GM23338 (cell line): ENCODE measurements at places on chromosomes 6 and 20. TPM values are rescaled to one million over a fixed set of nuclear protein-coding genes. Genes with fewer than 3 reads are reported as not detected.

The SLC22A1 gene
- total RNA-seq: 0.10 TPM in 1 of 2 replicates, not detected in the other

GRCh38 chr6:142242269-142242668 is 59.5 kb upstream of the ADGRG6 start:
- peaks cover 13% of the 10 kb centered on the region; the same call in 1 of the 2 replicates for H3K4me1 ChIP-seq
- H3K36me3 ChIP-seq: no peaks in the 10 kb centered on the region
- H3K27me3 ChIP-seq: no peaks in the 10 kb centered on the region
- peak; percentile 28 for DNase-seq
- no peak overlapping the region for H3K27ac ChIP-seq

GRCh38 chr20:15476186-15476585 is 1097.1 kb downstream of the KIF16B start:
- DNase-seq: no peak
- H3K4me1 ChIP-seq: no peaks in the 10 kb centered on the region
- no peak overlapping the region for H3K27ac ChIP-seq
- no peaks in the 10 kb centered on the region for H3K36me3 ChIP-seq
- no peaks in the 10 kb centered on the region for H3K27me3 ChIP-seq

The ME1 gene
- total RNA-seq: 5.9 and 8.0 TPM in 2 replicates

The CTCFL gene
- 1.4 and 2.1 TPM in 2 replicates for total RNA-seq

The FBXO5 gene
- 48.1 and 49.6 TPM in 2 replicates for total RNA-seq

DNA sequence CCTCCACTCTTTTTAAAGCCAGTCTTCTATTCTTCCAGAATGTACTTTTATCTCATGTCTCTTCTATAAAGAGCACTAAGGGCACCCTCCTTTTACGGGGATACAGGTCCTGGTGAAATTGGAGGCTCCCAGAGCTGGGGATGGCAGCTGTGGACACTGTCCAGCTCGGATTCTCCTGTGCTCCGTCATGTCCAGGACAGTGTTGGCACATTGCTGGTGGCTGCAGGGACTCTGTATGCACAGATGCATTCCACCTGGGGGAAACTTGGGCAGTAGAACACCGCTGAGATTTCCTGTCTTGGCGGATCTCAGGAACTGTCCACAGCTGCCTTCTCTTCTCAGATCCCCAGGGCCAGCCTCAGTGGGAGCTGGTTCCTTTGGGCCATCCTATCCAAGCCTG is 56.6 kb upstream of the CLDN20 start:
- DNase-seq: no peak
- H3K4me1 ChIP-seq: no peaks in the 10 kb centered on the region
- H3K4me3 ChIP-seq: no peak overlapping the region
- H3K27me3 ChIP-seq: no peaks in the 10 kb centered on the region
- H3K36me3 ChIP-seq: peaks cover 3% of the 10 kb centered on the region; the same call in 1 of the 2 replicates
